ENCODE measurements at places on chromosomes 3 and 15.
A peak's percentile ranks its signal among the peaks of the same experiment; 100 is the strongest.

DNA sequence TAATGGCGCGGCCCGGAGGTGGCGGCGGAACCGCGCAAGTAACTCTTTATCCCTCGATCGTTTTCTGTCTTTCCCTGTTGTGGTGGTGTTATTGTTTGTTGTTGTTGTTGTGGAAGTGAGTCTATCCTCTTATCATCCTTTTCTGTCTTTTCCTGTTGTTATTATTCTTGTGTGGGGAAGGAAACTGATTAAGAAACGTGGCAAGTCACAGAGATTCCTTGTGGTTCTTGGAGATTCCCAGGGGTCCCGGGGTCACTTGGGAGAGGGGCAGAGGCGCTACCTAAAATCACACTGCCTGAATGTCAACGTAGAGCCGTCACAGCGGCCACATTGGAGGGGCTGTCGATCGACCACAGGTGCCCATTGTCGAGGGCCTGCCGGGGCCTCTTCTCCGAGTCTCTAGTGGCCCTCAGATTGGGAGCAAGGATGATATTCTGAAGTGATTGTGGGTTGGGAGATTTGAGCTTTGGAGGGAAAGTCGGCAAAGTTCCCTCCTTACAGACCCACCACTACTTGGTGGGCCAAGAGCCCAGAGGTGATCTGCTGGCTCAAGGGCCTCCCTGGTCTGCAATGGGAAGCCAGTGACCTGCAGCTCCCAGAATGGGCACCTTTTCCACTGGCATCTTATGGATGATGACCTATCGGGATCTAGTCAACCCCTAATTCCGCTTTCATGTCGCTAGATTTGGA, 790 bp downstream of the PARP14 start:
- DNase-seq = peak; percentile 26

DNA sequence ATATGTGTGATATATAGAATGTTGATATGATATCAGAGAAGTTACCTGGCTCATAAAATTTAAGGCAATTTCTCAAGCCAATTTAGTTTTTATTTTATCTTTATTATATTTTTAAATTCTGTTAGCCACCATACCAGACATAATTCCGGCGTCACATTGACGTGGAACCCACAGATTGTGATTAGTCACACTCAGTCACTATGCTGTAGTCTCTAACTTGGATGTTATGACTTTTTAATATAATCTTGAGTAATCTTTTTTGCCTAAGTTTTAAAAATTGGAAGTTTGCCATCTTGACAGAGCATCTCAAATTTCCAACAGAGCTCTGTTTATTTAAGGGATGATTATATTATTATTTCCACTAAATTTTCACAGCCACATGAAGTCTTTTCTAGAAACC, 9.7 kb upstream of the DCLK3 start:
- DNase-seq = no peak

DNA sequence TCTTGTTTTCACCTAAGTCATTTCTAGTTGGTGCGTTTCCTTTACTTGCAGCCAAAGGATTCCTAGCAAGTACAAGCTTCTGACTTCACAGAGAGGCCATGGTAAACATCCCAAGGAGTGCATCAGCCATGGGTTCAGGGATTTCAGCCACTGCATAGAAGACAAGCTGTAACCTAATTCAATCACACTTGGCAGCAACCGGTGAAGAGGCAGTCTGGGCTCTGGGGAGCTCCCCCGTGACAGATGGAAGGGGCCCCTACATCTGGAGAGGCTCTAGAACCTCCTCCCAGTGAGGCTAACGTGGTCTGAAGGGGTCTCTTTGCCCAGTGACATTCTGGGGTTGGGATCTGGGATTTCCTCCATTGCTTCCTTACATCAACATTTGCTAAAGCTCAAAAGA, 8.4 kb upstream of the SNRPA1 start:
- DNase-seq = no peak

- DNase-seq = no peak
These were observed 130.1 kb downstream of the LRRK1 start for GRCh38 chr15:101049282-101049681.

- no peak for DNase-seq
These were observed 162.4 kb downstream of the PLCL2 start for GRCh38 chr3:17047162-17047561.

All from activated CD8-positive, alpha-beta T cell treated with anti-CD3 and anti-CD28 coated beads, Interleukin-2, amount 10 ng/mL, durations not matched to agents 7 days and 5 days (primary cell).